Cardiac fibroblast (primary cell): ENCODE measurements at places on chromosomes 5 and 9.

DNA sequence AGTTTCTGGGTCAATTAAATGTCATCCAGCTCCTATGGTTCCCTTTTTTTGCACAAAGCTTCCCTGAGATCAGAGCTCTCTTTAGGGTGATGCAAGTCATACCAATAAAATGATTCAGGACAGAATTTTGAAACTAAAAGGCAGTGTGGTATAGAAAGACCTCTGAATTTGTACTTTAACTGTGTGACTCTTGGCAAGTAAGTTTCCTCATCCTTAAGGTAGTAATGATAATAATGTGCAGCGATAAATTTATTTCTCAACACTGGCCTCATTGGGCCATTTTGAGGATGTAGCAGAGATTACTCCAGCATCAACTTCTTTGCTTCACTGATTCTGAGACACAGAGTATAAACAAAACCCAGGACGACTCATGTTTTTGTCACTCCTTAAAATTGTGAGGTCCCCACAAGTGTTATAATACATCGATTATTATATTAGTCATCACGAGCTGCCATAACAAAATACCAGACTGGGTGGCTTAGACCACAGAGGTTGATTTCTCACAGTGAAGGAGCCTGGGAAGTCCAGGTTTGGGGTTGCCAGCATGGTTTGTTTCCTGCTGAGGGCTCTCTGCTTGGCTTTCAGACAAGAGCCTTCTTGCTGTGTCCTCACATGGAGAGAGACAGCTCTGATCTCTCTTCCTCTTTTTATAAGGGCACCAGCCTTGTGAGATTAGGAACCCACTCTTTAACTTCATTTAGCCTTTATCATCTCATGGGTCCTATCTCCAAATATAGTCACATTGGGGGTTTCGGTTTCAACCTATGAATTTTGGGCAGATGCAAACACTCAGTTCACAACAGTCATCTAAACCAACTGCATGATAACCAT lies 293.0 kb downstream of the ZNF608 start:
- DNase-seq = peak; percentile 71

DNA sequence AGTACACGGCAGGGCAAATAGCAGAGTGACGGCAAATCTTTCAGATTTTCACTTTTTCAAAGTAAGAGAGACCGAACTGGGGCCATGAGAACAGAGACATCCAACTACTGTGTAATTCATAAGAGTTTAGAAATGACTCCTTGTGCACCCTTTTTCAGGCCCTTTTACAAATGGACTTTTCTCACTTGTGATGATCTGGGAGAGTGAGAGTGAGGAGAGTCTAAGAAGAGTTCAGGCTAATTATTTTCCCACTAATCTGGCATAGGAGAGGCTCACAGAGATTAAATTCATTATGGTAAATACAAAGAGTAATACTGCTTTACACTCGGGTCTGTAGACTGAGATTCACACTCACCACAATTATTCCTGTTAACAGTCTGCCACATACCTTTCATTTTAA lies 880 bp upstream of the CCNG1 start:
- DNase-seq = no peak

GRCh38 chr5:157266286-157267007 lies 524 bp downstream of the CYFIP2 start:
- DNase-seq = no peak

GRCh38 chr5:151222054-151222789 lies 1.7 kb downstream of the CCDC69 start:
- no peak for DNase-seq

DNA sequence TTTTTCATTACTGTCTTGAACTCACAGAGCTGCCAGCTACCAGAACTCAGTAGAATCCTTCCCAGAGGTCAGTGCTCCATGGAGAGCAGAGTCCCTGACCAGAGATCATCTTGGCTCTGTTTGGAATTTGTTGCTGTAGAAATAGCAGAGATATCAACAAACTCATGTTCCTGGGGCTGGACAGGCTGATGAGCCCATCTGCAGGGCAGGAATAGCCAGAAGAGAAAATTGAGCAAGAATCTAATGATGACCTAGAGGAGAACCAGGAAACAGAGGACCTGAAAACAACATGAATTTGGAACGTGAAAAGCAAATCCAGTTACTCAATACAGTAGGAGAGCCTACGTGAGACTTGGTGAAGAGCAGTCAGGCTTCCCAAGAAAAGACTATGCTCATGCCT lies 437.8 kb downstream of the PLK2 start:
- peak; percentile 59 for DNase-seq

- DNase-seq = peak; percentile 40
Observed at GRCh38 chr9:88954066-88954465, 37.2 kb upstream of the S1PR3 start.

- DNase-seq = no peak
Observed at GRCh38 chr5:39670391-39670790, 245.6 kb upstream of the DAB2 start.

GRCh38 chr5:1806974-1807373 lies 5.8 kb downstream of the NDUFS6 start:
- no peak for DNase-seq

DNA sequence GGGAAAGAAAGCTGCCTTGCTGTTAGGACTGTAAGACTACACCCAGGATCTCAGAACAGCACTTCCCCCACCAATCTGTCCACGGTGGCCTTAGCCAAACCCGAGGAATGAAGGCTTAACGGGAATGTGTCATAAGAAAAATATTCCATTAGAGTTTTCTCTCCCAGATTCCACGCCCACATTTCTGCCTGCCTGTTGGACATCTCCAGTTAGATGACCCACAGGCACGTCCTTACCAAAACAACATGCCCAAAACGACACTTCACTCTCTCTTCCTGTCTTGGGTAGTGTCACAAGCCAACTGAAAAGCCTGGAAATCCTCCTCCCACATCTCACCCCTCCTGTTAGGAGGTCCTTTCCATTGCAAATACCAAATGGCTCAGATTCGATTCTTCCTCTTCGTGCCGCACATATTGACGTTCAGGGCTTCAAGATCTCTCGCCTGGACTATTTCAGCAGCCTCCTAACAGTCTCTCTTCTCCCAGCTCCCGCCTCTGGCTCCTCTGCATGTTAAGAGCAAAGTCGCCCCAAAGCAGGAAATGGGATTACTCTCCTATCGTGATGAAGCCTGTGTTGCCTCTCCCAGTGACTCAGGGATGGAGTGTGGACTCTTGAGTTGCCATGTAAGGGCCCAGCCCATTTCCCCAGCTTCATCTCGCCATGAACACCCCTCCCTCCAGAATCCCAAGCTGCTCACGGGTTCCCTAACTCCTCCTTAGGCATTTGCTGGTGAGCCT lies 159.3 kb downstream of the NR3C1 start:
- peak; percentile 96 for DNase-seq

DNA sequence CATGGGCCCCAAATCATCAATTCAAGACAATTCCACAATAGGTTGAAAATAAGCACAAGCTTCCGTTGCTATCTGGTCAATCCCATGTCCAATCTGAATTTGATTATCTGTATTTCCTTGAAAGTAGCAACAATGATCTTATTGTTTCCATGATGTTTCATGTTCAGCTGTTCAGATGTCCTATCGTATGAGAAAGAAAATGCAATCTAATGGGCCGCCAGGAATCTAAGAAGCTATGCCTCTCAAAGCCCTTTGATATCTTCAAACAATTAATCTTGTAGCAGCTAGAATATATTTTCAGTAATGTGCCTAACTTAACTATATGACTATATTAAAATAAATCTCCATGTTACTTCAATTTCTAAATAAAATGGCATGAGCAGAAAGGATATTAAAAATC lies 32.1 kb upstream of the ALDOB start:
- no peak for DNase-seq

DNA sequence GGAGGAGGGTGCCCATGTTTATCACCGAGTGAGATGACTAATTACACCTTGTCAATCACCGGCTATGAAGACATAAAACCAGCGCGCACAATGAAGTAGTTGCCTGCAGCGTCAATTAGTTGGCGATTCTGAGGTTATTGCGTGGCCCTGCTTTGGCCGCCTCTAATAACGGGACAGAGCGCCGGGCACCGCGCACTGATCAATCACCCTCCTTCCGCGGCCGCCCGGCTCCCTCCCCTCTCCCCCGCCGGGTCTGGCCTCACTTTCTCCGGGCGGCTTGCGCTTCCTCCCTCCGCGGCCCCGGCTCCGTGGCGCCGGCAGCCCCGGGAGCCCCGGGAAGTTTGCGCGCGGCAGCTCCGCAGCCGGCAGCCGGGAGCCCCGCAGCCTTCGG lies 3.3 kb upstream of the LHX2 start:
- no peak for DNase-seq

GRCh38 chr9:112868461-112868860 lies 22.2 kb downstream of the SLC46A2 start:
- no peak for DNase-seq

DNA sequence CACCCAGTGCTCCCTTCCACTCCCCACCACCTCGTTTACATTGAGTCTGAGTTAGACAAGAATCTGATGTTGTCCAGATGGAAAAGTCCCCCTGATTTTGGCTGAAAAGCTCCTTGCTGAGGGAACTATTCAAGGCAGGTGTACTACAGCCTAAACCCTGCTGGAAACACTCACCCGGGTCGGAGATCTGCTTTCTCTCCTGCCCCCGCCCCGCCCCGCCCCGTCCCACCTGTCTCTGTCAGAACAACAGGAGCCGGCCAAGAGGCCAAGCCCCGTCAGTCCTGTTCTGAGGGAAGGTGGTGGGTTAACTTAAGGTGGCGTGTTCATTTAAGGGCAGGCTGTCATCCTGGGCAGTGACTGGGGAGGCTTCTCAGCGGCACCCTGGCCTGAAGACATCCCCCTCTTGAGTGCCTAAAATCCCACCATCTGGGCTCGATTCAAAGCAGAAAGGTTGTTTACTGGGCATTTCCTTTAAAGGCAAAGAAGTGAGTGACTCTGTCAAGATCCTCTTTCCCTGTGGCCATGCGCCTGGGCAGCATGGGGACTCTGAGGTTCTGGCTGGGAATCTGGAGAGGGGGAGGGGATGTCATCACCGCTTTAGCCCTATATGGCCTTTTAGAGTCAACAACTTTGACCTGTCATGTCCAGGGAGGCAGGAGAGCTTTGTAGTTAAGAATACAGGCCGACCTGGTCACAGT lies 71.1 kb upstream of the NEURL1B start:
- DNase-seq = no peak

DNA sequence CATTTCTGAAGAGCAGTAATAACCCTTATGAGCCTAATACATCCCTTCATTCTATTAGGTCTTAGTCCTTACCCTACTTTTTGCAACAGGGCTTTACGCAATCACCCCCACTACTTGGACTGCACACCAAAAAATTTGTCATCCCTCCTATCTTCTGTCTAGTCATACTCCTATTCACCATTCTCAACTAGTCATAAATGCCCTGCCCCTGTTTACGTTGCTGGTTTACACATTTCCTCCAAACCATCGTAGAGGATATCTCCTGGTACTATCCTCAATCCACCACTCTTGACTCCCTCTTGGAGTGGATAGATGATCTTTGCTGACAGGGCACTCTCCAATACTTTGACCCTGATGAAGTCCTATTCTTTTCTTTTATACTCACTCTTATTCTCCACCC lies 98.2 kb upstream of the CCNG1 start:
- peak; percentile 4 for DNase-seq

DNA sequence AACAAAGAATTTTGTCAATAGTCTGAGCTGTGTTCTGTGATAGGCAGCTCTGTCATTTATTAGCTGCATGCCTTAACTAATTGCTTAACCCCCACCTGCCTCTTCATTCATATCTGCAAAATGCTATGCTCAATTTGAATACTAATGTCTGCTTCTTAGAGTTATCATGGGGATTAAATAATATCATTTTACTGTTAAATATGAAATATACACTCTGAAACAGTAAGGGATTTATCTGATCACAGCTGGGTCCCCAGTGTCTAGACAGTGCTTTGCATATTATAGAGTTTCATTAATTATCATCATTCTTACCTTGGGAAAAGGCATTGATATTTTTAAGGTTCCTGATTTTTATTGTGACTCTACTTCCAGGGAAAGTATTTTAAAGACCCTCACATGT lies 12.0 kb downstream of the TEX48 start:
- no peak for DNase-seq

- no peak for DNase-seq
Observed at GRCh38 chr5:151499501-151500035, 52.2 kb downstream of the SLC36A1 start.

DNA sequence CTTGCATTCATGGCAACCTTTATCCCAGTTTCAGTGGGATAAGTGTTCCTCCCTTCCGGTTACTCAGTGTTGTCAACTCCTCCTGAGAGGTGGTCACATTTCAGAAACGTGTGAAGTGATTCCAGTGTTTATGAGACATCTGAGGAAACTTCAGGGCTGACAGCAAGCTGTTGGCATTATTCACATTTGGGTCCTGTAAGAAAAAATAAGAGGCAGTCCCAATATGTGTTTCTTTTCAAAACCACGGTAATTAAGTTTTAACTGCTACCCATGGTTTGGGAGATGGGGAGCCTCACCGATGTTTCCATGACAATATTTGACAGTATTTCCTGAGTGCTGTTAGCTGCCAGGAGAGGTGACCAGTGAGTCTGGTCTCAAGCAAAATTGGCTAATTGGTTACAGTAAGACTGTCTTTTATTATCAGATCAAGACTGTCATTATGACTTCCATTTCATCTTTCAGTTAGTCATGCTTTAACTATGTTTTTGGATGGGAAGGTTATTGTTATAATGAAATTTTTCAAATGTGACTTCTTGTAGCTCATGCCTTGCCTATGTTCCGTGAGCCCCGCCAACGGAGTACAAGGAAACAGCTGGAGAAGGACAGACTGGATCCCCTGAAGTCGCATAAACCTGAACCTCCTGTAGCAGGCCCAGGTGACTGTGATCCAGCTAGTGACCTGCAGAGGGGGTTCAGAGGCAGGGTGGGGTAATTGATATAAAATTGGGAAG lies 115.3 kb downstream of the GDNF start:
- peak; percentile 51 for DNase-seq

GRCh38 chr9:124122321-124122720 lies 110.8 kb downstream of the LHX2 start:
- no peak for DNase-seq

DNA sequence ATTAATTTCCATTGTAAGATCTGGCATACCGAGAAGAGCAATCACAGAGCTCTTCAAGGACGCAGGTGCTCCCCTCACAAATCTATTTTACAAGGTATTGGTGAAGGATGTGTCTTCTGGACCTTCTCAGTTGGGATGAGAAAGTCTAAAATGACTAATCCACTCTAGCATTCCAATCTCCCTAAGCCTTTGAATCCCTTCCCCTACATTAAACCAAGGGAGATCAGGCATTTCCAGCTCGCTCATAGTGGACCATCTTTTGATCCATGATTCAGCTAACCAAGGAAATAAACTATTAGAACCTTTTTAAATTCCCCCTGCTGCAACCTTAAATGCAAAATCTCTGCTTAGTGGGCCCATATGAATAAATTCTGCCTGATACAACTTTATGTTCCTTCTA lies 95.9 kb upstream of the FBN2 start:
- no peak for DNase-seq

DNA sequence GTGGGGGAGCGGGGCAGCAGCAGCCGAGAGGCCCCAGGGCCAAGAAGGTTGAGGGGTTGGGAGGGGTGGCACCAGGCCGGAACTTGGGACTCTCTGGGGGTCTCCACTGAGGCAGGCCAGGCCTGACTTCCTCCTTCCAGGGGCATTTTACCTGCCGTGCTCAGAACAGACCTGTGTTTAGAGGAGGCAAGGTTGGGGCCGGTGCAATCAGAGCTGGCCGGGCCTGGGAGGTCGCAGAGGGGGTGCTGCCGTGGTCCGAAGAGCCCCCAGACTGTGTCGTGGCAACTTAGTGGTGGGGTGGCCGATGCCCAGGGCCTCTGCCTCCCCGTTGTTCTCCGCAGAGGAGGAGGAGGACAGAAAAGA lies 21.8 kb downstream of the GLT6D1 start:
- no peak for DNase-seq
